ENCODE measurements at places on chromosomes 2 and 18.

DNA sequence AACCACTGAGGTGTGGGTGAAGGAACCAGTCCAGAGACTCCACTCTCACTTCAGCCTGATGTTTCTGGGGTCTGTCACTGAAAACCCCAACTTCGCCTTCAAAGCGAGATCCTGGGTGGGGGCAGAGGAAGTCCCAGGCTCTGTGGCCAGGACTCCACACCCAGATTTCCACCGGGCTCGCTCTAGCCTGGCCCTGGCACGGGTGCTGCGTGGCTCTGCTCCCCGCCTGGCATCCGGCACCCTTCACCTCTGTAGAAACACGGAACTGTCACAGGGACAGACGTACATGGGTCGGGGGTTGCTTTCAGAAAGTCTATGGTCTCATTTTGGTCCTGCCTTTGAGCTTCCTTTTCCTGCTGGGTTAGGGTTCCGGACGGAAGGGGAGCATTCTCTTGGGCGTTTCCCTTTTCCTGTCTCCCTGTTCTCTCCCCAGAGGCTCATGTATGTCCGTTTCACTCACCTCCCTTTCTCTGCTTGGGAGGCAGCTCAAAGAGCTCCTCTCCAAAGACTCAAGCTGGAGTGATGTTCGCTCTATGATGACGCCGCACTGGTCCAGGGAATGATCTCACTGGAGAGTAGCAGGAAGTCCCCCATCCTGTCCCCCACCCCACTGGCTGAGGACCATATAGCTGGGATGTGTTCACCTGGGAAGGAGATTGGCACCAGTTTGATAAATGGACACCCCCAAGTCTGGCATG lies 41.5 kb downstream of the ODC1 start:
- DNase-seq = no peak

GRCh38 chr2:101023327-101024107 lies 21.4 kb downstream of the RPL31 start:
- no peak for DNase-seq

GRCh38 chr2:152454960-152455359 lies 120.0 kb downstream of the FMNL2 start:
- no peak for DNase-seq

- DNase-seq = no peak
Observed at GRCh38 chr18:31061945-31062344, 19.4 kb upstream of the DSC3 start.

- DNase-seq = no peak
Observed at GRCh38 chr2:232120911-232121310, 159.4 kb downstream of the DIS3L2 start.

DNA sequence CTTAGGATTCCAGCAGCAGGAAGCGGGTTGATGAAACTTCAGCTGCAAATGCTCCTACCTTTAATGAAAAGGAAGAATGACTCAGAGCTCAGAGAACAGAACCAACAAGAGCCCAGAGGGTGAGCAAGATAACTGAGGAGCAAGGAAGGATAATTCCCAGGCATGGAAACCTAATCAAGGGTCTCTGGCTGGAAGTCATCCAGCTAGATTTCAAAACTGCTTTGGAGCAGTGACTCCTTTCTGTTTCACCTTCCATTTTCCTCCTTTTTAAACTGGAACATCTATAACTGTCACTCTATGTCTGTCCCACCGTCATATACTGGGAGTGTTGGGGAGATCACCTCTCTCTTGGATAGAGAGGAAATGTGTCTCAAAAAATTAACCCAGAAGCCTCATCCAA lies 148.4 kb upstream of the RAB6C start:
- no peak for DNase-seq

DNA sequence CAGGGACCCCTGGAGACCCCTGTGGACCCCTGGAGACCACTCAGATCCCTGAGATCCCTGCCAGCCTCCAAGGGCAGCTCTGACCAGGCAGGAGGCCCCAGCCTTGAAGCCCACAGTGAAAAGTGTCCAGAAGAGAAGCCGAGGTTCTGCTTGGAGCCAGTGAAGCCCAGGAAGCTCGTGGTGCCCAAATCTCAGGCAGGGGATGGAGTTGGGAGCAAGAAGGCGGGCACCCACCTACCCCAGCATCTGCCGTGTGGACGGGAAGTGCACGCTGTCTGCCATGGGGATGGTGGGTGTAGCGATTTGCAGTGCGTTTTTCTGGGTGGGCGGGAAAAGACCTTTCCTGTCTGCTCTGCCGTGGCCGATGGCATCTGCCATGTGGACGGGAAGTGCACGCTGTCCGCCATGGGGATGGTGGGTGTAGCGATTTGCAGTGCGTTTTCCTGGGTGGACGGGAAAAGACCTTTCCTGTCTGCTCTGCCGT lies 120.6 kb upstream of the CTDP1 start:
- no peak for DNase-seq

- no peak for DNase-seq
Observed at GRCh38 chr2:122108186-122108585, 352.7 kb downstream of the TSN start.

DNA sequence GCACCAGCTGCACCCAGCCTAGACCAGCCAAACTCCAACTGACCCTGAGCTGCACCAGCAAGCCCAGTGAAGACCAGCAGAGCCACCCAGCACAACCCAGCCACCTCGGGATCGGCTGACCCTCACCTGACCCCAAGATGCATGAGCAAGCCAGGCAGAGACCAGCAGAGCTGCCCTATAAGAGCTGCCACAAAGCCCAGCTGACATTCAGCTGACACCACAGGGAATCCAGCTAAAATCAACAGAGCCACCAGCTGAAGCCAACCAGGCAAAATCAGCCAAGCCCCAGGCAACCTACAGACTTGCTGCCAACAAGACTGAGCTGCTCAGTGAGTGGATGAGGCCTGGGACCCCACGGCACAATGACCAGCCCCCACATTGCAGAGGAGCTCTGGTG lies 54.6 kb downstream of the CYP27C1 start:
- DNase-seq = no peak

DNA sequence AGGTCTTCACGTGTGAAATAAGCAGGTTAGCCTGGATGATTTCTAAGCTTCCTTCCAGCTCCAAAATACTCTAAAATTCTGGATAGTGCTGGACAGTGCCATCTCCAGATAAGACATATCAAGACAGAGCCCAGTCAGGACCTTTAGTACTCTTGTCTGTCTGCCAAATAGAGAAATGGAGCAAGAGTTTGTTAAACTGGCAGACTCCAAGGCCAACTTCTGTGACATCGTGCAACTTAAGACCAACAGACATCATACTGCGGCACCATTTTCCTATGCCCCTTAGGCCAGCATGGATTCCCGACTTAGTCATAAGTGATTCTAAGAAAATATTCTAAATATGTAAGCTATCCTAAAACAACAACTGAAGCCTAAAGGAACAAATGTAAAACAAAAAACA lies 118.6 kb downstream of the RBMS1 start:
- no peak for DNase-seq

GRCh38 chr2:98828369-98828744 lies 97.4 kb upstream of the MGAT4A start:
- no peak for DNase-seq

DNA sequence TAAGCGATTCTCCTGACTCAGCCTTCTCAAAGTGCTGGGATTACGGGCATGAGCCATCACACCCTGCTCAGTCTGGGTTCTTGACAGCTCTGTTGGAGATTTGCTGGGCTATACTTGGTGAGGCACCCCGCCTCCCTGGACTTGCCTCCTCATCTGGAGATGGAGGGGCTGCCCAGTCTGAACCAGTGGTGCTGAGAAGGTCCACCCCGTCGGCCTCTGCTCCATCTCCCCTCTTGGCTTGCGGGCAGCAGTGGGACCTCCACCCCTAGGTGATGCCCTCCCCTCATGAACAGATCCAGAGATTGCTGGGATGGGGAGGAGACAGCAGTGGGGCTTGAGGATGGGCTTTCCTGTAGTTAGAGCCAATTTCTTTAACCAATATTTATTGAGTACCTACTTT lies 120.9 kb downstream of the CLIP4 start:
- no peak for DNase-seq

GRCh38 chr18:26386002-26386401 lies 159.8 kb downstream of the TAF4B start:
- no peak for DNase-seq

DNA sequence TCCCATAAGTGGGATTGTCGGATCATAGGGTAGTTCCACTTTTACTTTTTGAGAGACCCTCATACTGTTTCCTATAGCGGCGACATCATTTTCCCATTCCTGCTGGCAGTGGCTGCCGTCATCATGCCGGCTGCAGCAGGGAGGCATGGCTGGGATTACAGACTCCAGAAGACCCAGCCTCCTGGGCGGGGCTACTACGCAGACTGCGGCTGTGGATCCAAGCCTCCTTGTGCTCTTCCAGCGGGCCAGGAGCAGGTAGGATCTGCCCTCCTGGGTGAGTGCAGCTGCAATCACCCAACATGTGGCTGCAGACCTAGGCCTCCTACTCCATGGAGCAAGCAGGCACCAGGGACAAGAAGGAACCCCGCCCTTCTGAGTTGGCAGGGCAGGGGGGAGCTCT lies 359.2 kb downstream of the GALR1 start:
- DNase-seq = no peak

Data from NT2/D1 (cell line).